ENCODE measurements at places on chromosomes 16 and 17. TPM values are rescaled to one million over a fixed set of nuclear protein-coding genes. Genes with fewer than 3 reads are reported as not detected.

ZG16B gene
- not detected for total RNA-seq

MYO15A gene
- 1.4 TPM for total RNA-seq

HEATR3 gene
- 10.9 TPM for total RNA-seq

CCL8 gene
- total RNA-seq, result not detected

TAT gene
- not detected for total RNA-seq

NOS2 gene
- not detected for total RNA-seq

DRC7 gene
- total RNA-seq, result 0.23 TPM

NECAB2 gene
- total RNA-seq, result not detected

CD300C gene
- total RNA-seq, result 0.37 TPM
